ENCODE measurements at places on chromosomes 6 and 20. TPM values are rescaled to one million over a fixed set of nuclear protein-coding genes. Genes with fewer than 3 reads are reported as not detected.

GRCh38 chr6:125228981-125229479 lies 72.7 kb downstream of the HDDC2 start:
- H3K27me3 ChIP-seq: no peaks in the 10 kb centered on the region
- peak overlapping the region; percentile 16 for H3K4me3 ChIP-seq
- no peak overlapping the region for H3K27ac ChIP-seq
- DNase-seq: no peak
- H3K36me3 ChIP-seq: no peaks in the 10 kb centered on the region

- DNase-seq: no peak
- no peaks in the 10 kb centered on the region for H3K27me3 ChIP-seq
- no peak overlapping the region for H3K27ac ChIP-seq
- H3K4me1 ChIP-seq: no peaks in the 10 kb centered on the region
- no peaks in the 10 kb centered on the region for H3K36me3 ChIP-seq
- H3K4me3 ChIP-seq: no peak overlapping the region
Observed at GRCh38 chr6:96499781-96500180, 21.8 kb upstream of the UFL1 start.

- no peaks in the 10 kb centered on the region for H3K27me3 ChIP-seq
- H3K36me3 ChIP-seq: no peaks in the 10 kb centered on the region
- H3K4me3 ChIP-seq: no peak overlapping the region
- DNase-seq: no peak
Observed at GRCh38 chr6:69894578-69895347, 28.4 kb downstream of the COL19A1 start.

HAO1 gene
- total RNA-seq: not detected

PLCG1 gene
- total RNA-seq: 68.4 TPM

Data from esophagus muscularis mucosa (tissue), 4 donors.